ENCODE measurements at places on chromosomes 5 and 9.

DNA sequence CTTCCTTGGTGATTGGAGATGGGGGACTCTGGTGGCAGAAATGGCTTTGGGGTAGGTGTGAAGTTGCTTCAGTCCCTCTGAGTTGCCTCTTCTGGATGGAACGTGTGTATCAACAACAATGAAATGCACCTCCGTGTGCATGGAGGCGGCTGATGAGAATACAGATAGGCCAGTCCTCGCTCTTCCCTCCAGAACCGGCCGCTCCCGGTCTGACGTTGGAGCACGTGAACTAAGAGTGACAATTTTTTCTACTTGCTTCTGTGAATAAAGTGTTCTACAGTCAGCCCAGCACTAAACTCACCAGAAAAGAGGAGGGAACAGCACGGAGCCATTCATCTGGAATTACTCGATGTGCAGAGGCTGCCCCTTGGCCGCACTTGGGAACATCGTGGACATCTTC lies 90.7 kb downstream of the ANKRD33B start:
- no peak overlapping the region for H3K27ac ChIP-seq
- H3K4me3 ChIP-seq = no peak overlapping the region
- H3K36me3 ChIP-seq = no peaks in the 10 kb centered on the region
- no peaks in the 10 kb centered on the region for H3K27me3 ChIP-seq

DNA sequence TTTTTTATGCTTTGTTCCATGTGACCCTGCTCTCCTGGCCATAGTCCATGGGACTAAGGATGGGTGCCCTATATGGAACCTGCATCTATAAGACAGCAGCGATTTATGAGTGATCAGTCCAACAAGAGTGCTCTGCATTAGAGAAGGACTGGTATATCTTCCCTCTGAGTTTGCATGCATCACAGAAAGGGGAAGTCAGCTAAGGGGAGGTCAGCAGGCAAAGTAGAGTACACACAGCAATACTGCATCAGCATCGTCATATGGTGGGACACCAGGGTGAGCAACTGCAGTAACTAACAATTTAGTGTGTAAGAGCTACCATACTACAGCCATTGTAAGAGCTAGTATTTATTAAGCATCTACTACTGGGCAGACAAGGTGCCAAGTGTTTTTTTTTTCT lies 311.3 kb downstream of the NDUFS4 start:
- no peaks in the 10 kb centered on the region for H3K27me3 ChIP-seq
- no peak overlapping the region for H3K27ac ChIP-seq
- no peak overlapping the region for H3K4me3 ChIP-seq
- no peaks in the 10 kb centered on the region for H3K36me3 ChIP-seq
- no peaks in the 10 kb centered on the region for H3K4me1 ChIP-seq
- DNase-seq = no peak

GRCh38 chr5:57332361-57332760 lies 150.2 kb downstream of the ACTBL2 start:
- no peak overlapping the region for H3K27ac ChIP-seq
- no peaks in the 10 kb centered on the region for H3K27me3 ChIP-seq
- no peak overlapping the region for H3K4me3 ChIP-seq
- H3K36me3 ChIP-seq = no peaks in the 10 kb centered on the region
- DNase-seq = no peak

DNA sequence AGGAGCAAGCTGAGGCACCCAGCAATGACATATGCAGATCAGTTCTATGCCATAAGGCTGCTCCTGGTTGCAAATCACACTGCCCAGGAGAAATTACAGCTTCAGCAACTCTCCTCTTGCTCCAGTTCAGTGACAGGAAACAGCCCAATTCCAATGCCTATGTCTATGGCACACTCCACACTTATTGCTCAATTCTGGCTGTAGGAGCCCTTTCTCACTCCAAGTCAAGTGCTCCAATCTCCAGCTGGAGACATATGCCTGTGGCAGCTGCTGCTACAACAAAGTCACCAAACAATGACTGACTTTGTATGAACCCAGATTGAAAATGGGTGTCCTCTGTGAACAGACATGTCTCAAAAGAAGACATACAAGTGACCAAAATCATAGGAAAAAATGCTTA lies 31.8 kb upstream of the PLCXD3 start:
- H3K27me3 ChIP-seq = no peaks in the 10 kb centered on the region
- no peak overlapping the region for H3K4me3 ChIP-seq
- no peak for DNase-seq
- H3K27ac ChIP-seq = no peak overlapping the region

DNA sequence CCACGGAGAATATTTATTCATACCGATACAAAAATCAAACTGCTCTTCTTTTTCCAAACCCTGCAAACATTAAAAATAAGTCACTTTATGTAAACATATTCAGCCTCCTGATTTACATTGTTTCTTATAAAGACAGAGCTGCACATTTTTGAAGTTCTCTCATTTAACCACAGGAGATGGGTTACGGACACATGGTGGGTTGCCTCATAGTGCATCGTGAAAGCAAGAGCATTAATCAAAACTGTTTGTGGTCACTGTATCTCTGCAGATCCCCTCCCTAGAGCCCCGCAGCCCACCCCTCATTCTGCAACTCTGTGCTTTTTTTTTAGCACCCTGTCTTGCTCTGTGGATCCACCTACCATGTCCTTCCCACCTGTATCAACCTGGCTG lies 43.3 kb upstream of the EQTN start:
- DNase-seq = no peak
- H3K36me3 ChIP-seq = no peaks in the 10 kb centered on the region
- no peak overlapping the region for H3K4me3 ChIP-seq
- H3K27ac ChIP-seq = no peak overlapping the region

GRCh38 chr9:70978085-70978484 lies 143.3 kb downstream of the TRPM3 start:
- DNase-seq = no peak
- H3K27me3 ChIP-seq = no peaks in the 10 kb centered on the region
- H3K4me1 ChIP-seq = no peaks in the 10 kb centered on the region
- no peak overlapping the region for H3K4me3 ChIP-seq

- H3K27ac ChIP-seq = no peak overlapping the region
- H3K4me3 ChIP-seq = peak overlapping the region; percentile 29
- peak; percentile 57 for DNase-seq
- no peaks in the 10 kb centered on the region for H3K36me3 ChIP-seq
- no peaks in the 10 kb centered on the region for H3K27me3 ChIP-seq
These were observed 106.3 kb upstream of the SSBP2 start for GRCh38 chr5:81856948-81857928.

- no peak overlapping the region for H3K4me3 ChIP-seq
- peak overlapping the region; percentile 45 for H3K27ac ChIP-seq
- no peaks in the 10 kb centered on the region for H3K36me3 ChIP-seq
- H3K4me1 ChIP-seq = peaks cover 33% of the 10 kb centered on the region
- no peaks in the 10 kb centered on the region for H3K27me3 ChIP-seq
These were observed 71.8 kb downstream of the RAPGEF1 start for GRCh38 chr9:131668057-131668438.

DNA sequence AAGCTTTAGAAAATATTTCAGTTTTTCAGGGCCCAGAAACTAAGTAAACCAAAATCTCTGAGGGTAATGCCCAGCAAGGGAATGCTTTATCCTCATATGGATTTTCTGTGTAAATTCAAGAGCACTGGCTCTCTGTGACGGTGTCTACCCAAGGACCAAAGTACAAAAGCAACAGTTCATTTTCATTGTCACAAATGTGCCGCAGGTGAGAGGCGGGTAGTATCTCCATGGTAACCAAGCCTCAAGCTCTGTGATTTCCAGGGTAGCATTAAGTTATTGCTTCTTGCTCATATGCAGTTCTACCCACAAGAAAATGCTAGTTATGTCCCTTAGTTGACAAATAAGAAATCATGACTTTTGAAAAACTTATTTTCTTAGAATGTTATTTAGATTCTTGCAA lies 164.3 kb downstream of the MTRR start:
- no peaks in the 10 kb centered on the region for H3K4me1 ChIP-seq
- no peaks in the 10 kb centered on the region for H3K36me3 ChIP-seq
- DNase-seq = no peak
- H3K27me3 ChIP-seq = peaks cover 59% of the 10 kb centered on the region
- no peak overlapping the region for H3K4me3 ChIP-seq

- no peaks in the 10 kb centered on the region for H3K27me3 ChIP-seq
- no peak overlapping the region for H3K4me3 ChIP-seq
- no peak for DNase-seq
- no peaks in the 10 kb centered on the region for H3K4me1 ChIP-seq
These were observed 285.3 kb downstream of the PIK3R1 start for GRCh38 chr5:68500813-68501212.

DNA sequence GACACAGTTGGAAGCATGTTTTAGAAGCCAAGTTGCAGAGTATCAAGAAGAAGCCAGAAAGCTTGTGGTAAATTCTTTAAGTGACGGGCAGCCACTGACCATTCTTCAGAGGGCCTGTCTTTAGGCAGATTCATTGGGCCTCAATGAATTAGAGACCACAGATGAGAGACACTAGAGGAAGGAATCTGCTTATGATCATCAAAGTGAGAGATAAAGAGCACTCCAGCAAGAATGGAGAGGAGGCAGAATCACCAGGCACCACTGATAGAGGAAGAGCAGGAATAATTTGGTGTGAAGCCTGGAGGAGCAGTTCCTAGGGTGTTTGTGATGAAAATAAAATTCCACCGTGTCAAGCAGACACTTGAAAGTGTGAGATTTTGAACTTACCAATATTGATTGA lies 365.9 kb upstream of the SLC30A5 start:
- no peak overlapping the region for H3K4me3 ChIP-seq
- no peaks in the 10 kb centered on the region for H3K4me1 ChIP-seq
- no peaks in the 10 kb centered on the region for H3K27me3 ChIP-seq
- no peak overlapping the region for H3K27ac ChIP-seq
- DNase-seq = no peak
- no peaks in the 10 kb centered on the region for H3K36me3 ChIP-seq

DNA sequence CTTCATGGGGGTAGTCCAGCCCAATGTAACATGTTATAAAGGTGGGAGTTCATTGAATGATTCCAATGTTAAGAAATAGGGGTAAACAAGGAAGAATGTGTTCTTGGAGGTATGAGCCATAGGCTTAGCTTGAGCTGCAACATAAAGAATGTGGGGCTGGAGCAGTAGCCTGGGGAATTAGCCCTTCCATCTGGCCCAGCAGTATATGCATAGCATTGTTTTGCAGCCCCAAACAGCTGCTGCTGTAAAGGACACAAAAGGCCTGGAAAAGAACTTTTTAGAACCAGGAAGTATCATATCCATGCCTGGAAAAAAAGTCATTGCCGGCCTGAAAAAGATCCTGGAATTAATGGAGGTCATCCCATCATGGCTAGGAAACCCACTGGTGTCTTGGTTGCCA lies 55.8 kb upstream of the SMARCA2 start:
- H3K4me1 ChIP-seq = no peaks in the 10 kb centered on the region
- H3K27ac ChIP-seq = no peak overlapping the region
- no peak for DNase-seq
- no peak overlapping the region for H3K4me3 ChIP-seq
- H3K27me3 ChIP-seq = peaks cover 14% of the 10 kb centered on the region

DNA sequence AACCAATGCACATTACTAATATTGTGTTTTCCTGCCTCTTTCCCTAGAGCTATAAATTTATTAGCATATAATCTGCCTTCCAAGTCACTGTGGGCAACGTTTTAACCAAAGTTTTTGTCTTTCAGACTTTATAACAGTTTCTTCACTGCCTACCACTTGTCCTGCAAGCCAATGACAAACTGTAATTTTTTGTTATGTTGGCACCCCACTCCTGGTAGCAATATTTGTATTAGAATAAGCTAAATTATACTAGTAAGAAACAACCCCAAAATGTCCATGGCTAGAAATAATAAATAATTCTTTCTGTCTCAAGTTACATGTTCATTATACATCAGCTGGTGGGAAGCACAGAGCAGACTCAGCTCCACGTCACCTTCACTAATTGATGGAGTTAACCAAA lies 51.7 kb downstream of the ATPSCKMT start:
- no peak for DNase-seq
- H3K4me1 ChIP-seq = no peaks in the 10 kb centered on the region
- peaks cover 13% of the 10 kb centered on the region for H3K36me3 ChIP-seq

GRCh38 chr9:110007477-110008270 lies 200.3 kb downstream of the C9orf152 start:
- H3K4me1 ChIP-seq = peaks cover 4% of the 10 kb centered on the region
- no peak overlapping the region for H3K27ac ChIP-seq
- no peaks in the 10 kb centered on the region for H3K36me3 ChIP-seq
- no peaks in the 10 kb centered on the region for H3K27me3 ChIP-seq

DNA sequence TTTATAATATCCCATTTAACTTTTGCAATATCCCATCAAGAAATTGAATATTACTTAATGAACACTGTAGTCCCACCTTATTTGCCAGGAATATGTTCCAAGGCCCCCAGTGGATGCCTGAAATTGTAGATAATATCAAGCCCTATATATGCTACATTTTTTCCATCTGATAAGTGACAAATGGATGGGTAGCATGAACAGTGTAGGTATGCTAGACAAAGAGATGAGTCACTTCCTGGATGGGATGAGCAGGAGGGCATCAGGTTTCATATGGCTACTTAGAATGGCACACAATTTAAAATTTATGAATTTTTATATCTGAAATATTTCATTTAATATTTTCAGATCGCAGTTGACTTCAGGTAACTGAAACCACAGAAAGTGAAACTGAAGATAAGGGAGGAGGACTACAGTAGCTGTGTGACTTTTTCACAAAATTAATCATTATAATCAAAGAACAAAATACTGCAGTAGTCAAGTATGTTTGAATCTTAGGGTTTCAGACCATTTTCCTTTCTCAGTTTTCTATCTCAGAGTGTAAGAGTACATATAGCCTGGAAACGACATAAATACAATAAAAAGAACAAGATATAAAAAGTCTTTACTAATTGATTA lies 636.4 kb upstream of the ARRDC3 start:
- DNase-seq = peak; percentile 62
- no peaks in the 10 kb centered on the region for H3K27me3 ChIP-seq
- H3K4me1 ChIP-seq = peaks cover 32% of the 10 kb centered on the region

- H3K27me3 ChIP-seq = no peaks in the 10 kb centered on the region
- H3K36me3 ChIP-seq = no peaks in the 10 kb centered on the region
- no peak for DNase-seq
- H3K4me1 ChIP-seq = peaks cover 55% of the 10 kb centered on the region
- H3K4me3 ChIP-seq = no peak overlapping the region
These were observed 7.1 kb downstream of the RAPGEF1 start for GRCh38 chr9:131732636-131733289.

- H3K27ac ChIP-seq = no peak overlapping the region
- H3K27me3 ChIP-seq = no peaks in the 10 kb centered on the region
- H3K4me1 ChIP-seq = peaks cover 21% of the 10 kb centered on the region
- DNase-seq = no peak
These were observed 183.0 kb downstream of the CETN3 start for GRCh38 chr5:90226433-90227099.

- peaks cover 13% of the 10 kb centered on the region for H3K36me3 ChIP-seq
- H3K4me1 ChIP-seq = no peaks in the 10 kb centered on the region
- no peak overlapping the region for H3K27ac ChIP-seq
- H3K4me3 ChIP-seq = no peak overlapping the region
These were observed 23.2 kb downstream of the AK3 start for GRCh38 chr9:4717815-4718214.

DNA sequence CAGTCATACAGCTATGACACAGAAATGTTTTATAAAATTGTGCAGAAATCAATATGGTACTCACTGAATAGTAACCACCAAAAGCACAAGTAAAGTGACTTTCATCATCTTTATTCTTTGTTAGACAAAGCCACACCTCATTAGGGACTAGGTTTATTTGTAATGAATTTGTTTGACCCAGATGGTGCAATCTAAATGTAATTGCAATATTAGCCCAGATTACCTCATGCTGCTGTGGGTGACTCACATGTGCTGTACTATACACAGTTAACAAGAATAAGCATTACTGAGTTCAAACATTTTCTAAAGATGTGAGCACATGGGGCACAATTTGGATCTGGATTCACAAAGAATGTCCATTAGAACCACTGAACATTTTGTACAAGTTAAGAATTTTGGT lies 759.3 kb upstream of the TYRP1 start:
- no peaks in the 10 kb centered on the region for H3K4me1 ChIP-seq
- no peak overlapping the region for H3K27ac ChIP-seq
- H3K27me3 ChIP-seq = no peaks in the 10 kb centered on the region

Measured in PC-3 (cell line).